ENCODE measurements at places on chromosomes 16 and 17. TPM values are rescaled to one million over a fixed set of nuclear protein-coding genes. Genes with fewer than 3 reads are reported as not detected.

GRCh38 chr17:40542558-40543411 is 22.5 kb downstream of the CCR7 start:
- peak; percentile 93 for DNase-seq

DNA sequence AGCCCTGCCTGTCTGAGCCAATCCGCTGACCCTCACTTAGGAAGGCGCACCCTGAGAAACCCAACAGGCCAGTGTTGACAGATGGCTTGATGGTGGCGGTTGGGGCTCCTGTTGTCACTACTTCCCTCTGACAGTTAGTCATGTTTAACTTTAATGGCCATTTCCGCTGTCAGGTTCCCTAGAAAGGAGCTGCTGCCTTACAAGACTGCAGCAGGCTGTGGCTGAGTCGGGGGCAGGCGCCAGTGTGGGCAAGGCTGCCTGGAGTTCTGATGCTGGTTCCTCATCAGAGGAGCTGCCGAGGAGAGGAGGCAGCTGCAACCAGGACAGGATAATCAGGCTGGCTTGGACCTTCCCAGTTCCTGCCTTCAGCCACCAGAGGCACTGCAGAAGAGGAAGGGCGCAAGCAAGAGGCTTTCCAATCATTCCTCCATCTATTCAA is 223.2 kb upstream of the DYNLRB2 start:
- DNase-seq = no peak

DNA sequence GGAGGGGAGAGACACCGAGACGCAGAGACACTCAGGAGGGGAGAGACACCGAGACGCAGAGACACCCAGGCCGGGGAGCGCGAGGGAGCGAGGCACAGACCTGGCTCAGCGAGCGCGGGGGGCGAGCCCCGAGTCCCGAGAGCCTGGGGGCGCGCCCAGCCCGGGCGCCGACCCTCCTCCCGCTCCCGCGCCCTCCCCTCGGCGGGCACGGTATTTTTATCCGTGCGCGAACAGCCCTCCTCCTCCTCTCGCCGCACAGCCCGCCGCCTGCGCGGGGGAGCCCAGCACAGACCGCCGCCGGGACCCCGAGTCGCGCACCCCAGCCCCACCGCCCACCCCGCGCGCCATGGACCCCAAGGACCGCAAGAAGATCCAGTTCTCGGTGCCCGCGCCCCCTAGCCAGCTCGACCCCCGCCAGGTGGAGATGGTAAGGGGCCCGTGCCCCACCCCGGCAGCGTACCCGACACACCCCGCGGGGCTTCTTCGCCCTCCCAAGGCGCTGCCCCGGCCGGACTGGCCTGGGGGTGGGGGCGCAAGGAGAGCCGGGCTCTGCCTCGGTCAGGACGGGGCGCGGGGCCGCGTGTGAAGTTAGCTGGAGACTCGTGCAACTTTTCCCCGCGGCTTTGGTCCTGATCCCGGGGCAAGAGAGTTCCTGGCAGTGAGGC is 427 bp downstream of the PPP1R1B start:
- no peak for DNase-seq

- DNase-seq = no peak
These were observed 6.2 kb downstream of the HOXB4 start for GRCh38 chr17:48571826-48572417.

- no peak for DNase-seq
These were observed 62.5 kb downstream of the CYLD start for GRCh38 chr16:50804290-50804907.

DNA sequence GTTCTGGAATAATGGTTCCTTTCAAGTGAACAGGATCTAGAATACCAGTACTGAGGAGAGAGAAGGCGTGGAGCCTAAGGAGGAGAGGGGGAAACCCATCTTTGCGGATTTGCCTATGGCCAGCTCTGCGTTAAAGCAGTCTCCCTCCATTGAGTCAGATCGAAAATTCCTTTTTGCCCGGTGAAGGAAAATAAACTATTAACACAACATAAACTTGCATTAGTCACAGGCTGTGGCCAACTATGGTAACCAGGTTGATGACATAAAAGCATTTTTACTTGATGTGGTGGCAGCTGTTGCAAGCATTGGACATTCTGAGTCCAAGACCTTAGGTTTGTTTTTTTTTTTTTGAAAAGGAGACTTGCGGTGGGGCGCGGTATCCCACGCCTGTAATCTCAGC is 8.9 kb downstream of the LDAF1 start:
- DNase-seq = no peak

DNA sequence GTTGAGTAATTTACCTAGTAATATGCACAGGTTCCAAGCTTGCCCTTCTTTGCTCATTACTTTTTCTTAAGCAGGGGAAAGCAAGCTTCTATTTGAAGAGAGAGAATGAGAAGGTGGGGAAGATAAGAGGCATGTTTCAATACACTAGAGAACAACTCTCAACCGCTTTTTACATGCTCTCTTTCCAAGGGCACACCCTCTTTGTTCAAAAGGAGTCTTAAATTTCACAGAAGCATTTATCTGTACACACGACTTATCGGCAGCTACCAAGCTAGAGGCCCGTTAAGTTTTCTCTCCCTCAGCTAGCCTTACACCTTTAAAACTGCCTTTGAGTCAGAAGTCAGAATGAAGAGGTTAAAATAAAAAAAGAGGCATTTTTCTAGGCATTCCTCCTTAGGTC is 79.6 kb downstream of the STH start:
- DNase-seq = no peak

DNA sequence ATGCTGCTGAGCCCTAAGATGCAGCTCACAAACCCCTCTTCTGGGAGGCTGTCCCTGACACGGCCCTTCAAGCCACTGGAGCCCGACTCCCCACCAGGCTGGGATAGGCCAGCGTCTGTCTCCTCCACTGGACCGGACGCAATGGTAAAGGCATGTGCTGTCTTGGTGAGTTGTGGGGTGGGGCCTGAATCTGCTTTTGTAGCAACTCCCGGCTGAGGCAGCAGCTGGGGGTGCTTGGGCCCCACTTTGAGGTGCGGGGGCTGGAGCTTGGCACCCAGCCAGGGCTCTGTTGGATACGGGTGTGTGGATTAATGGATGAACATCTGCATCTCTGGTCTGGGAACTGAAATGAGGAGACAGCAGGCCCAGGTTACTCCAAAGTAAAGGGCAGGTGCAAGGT is 3.5 kb upstream of the NLRC3 start:
- DNase-seq = no peak

GRCh38 chr17:1977583-1978395 is 47.3 kb downstream of the RTN4RL1 start:
- no peak for DNase-seq

DNA sequence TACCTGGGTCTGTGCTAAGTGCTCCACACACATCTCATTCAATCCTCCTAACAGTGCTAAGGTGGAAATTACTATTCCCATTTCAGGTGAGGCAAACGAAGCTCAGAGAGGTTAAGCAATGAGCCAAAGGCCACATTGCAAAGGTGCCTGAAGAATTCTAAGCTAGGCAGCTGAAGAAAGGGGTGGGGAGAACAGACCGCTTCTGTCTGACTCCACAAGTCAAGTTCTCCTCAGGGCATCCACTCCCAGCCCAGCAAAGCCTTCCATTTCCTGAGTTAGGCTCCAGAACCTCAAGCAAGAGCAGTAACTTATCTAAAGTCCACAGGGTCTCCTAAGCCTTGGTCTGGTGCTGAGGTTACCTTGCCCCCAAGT is 27.0 kb upstream of the MRPS23 start:
- DNase-seq = no peak

- DNase-seq = no peak
These were observed 501 bp upstream of the AP2B1 start for GRCh38 chr17:35586569-35587073.

Gene KRTAP1-5
- not detected for total RNA-seq

Gene CCDC154
- total RNA-seq = 0.13 TPM

Gene GAST
- not detected for total RNA-seq

Measured in dermis microvascular lymphatic vessel endothelial cell (primary cell).